ENCODE measurements at places on chromosomes 5 and 9.

- peak; percentile 37 for DNase-seq
Measured at GRCh38 chr9:97237951-97238889, 69.2 kb upstream of the CCDC180 start.

- DNase-seq, result peak; percentile 85
Measured at GRCh38 chr9:16884952-16885513, 14.6 kb upstream of the BNC2 start.

DNA sequence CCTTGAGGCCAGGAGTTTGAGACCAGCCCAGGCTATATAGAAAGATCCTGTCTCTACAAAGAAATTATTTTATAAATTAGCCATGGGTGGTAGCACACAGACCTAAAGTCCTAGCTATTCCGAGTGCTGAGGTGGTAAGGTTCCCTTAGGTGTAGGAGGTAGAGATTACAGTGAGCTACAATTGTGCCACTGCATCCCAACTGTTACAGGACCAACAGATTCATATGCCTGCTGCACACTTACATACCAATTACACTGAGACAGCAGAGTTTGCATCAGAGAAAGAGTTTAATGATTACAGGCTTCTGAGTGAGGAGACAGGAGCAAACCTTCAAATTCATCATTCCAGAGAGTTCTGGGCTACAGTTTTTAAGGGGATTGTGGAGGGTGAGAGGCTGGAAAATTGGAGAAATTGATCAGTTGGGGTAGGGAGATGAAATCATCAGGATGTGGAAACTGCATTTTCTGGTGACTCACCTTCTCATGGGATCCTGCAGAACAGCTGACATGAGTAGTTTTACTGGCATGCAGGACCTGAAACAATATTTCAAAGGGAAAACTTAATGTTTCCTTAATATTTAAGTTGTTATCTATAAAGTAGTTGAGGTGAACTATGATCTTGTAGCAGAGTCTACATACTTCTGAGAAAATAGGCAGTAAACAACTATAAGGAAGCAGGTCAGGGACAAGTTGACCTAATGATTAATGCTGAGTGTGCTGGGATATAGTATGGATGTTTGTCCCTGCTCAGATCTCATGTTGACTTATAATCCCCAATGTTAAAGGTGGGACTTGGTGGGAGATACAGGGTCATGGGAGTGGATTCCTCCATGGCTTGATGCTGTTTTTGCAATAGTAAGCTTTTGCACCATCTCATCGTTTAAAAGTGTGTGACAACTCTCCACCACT, 54.7 kb downstream of the ANXA2R start:
- DNase-seq, result no peak

- DNase-seq, result no peak
Measured at GRCh38 chr5:20335978-20336377, 348.0 kb upstream of the CDH18 start.

- no peak for DNase-seq
Measured at GRCh38 chr5:66633754-66634153, 37.6 kb downstream of the MAST4 start.

- DNase-seq, result no peak
Measured at GRCh38 chr9:77013932-77014596, 5.4 kb upstream of the FOXB2 start.

DNA sequence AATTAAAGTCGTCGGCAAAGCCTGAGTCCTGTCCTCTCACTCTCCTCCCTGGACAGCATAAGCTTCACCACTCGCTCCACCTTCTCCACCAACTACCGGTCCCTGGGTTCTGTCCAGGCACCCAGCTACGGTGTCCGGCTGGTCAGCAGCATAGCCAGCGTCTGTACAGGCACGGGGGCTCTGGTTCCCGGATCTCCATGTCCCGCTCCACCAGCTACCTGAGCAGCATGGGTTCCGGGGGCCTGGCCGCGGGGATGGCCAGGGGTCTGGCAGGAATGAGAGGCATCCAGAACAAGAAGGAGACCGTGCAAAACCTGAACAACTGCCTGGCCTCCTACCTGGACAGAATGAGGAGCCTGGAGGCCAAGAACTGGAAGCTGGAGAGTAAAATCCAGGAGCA, 1.7 kb upstream of the XPA start:
- DNase-seq, result no peak

- no peak for DNase-seq
Measured at GRCh38 chr9:75101004-75101588, 12.8 kb downstream of the OSTF1 start.

DNA sequence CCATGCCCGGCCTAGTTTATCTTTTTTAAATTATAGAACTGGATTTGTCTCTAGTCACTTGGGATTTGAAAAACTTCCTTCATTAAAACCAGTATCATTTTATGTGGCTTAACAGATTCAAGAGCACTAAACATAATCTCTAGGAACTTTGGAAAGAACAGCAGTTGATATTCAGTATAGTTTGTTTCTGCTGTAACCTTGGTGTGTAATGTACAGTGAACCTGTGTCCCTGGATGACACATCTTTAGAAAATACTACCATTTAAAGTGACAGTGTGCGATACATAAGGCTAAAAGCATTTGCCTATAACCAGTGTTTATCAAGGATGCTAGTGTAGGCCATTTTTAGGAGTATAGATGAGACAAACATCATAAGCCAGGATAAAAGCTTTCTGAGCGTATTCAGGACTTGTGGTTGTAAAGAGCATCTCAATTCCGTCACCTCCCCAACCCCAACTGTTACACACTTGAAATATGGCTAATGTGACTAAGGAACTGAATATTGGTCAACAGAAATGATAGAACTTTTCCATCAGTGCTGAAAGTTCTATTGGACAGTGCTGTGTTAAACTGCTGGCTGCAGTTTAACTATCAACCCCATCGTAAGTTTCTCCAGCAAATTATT, 4.4 kb downstream of the SNX18 start:
- no peak for DNase-seq

DNA sequence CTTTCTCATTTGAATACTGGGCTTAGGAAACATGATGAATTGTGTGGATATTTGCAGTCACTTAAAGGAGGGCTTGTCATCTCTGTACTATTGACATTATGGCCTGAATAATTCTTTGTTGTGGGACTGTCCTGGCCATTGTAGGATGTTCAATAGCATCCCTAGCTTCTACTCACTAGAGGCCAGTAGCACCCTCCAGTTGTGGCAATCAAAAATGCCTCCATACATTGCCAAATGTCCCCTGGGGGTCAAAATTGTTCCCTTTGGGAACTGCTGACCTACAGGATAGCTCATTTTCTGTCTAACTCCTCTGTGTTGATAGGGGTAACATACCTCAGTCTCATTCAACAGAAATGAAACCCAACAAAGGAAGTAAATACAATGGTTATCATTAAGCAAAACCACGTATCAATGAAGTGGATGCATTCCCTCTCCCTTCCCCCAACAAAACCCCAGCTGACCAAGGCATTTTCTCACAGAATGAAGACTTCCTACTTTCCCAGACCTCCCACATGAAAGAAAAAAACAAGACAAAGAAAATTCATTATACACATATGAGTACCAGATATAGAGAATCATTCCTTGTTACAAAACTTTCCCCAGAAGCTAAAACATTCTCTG, 18.1 kb downstream of the FYB1 start:
- no peak for DNase-seq

DNA sequence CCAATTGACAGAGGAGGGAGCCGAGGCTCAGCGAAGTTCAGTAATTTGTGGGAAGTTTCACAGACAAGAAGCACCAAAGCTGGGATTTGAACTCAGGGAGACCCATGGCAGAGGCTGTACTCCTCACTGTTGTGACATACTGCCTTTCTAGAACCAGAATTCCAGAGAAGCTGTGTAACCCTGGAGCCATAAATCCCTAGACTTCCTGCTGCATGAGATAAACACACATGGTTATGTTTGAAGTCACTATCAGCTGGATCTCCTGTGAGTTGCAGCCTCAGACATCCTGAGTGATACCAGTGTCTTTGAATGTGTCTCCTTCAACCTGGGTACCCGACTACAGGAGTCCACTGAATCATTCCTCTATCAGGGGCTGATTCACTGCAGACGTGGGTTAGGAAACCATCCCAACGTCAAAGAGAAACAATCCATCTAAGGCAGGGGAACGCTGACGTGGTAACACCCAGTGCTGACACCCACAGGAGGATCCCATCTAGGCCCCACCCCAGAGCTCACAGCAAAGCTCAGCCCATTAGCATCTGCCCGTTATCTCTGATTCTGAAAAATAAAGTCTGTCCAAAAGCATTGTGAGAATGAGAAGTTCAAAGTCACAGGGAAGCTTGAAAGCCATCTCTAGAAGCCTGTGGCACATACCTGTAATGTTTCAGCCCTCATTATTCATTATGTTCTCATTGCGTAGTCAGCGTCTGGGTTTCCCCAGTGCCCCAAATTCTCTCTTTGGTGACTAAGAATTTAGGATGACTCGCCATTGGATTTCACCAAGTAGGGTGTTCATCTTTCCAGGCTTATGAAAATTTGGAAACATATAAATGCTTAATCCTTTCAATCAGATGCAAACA, 36.3 kb upstream of the BASP1 start:
- peak; percentile 90 for DNase-seq

DNA sequence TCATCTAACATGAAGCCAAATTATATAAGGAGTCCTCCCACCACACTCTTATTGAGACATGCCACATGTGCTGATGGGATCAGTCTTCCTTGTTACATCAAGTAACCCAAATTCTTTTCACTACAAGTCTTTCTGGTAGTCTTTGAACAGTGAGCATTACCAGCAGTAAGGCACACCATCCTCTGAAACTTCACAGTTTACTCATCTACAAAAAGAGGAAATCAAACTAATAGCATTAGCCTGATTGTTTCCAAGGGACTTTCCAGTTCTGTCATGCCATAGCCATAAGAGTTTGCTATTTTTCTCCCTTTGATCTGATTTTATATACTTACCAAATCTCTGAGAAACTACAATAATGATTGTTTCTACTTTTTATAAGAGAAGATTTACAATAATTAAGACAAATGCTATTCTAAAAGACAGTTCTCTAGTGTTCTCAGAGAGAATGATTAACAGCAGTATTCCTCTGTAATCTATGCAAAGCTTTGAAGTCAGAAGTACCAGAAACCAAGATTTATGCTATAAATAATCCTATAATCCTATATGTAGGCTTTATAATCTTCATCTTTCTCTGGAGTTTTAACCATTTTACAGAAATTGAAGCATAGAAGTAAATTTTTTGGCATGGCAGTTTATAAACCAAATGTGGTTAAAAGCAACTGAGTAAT, 166.2 kb upstream of the ACO1 start:
- no peak for DNase-seq

GRCh38 chr5:53445569-53445968, 34.9 kb upstream of the FST start:
- DNase-seq, result no peak

DNA sequence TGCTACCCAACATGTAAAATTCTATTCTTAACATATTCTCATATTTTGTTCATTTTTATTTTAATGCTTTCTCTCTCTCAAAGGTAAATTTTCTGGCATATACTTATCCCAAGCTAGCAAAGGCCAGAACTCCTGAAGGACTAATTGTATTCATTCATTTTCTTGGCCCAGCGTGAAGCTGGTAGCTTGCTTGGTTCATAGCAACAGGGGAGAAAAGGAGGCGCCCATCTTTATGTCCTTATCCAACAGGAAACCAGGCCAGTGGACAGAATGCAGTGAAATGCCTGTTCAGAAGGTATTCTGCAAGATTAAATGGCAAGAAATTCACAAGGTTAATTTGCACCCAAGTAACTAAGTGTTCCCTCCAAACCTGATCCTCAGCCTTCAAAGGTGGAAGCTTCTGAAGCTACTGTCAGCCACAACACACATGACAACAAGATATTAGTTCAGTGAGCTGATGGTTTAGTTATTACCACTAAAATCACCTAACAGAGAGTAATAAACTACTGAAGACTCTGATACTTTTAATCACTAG, 5.6 kb downstream of the EFNA5 start:
- DNase-seq, result no peak

DNA sequence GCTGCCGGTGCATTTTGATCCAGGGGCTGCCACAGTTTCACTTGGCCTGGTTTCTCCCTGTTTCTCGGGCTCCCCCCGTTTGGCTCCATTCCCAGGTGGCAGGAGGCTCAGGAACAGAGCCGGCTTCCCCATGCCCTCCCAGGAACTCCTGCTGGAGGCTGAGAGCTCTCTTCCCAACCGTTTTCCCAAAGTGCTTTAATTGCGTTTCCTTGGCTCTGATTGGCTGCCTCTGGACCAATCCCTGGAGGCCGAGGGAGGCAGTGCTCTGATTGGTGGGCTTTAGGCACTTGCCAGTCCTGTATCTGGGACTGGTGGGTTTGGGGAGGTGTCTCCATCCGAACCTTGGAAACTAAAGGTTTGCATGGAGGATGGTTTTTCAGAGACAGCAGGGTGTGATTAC, 4.9 kb downstream of the TSPAN17 start:
- DNase-seq, result no peak

DNA sequence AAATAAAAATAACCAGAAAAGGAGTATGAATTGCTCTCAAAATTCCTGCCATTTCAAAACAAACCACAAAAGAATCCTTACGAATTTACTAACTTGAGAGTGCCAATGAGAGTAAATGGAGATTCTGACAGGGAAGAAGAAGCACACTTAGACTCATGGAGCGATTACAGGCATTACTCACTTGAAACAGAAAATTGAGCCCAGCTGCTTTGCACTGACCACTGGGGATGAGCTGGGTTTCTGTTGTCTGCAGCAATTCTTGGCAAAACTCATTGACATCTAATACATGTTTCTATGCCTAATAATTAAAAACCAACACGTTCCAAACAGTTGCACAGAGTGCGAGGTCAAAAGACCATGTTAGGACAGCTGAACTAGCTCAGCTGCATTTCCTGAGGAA, 731.6 kb downstream of the DNAH5 start:
- no peak for DNase-seq

DNA sequence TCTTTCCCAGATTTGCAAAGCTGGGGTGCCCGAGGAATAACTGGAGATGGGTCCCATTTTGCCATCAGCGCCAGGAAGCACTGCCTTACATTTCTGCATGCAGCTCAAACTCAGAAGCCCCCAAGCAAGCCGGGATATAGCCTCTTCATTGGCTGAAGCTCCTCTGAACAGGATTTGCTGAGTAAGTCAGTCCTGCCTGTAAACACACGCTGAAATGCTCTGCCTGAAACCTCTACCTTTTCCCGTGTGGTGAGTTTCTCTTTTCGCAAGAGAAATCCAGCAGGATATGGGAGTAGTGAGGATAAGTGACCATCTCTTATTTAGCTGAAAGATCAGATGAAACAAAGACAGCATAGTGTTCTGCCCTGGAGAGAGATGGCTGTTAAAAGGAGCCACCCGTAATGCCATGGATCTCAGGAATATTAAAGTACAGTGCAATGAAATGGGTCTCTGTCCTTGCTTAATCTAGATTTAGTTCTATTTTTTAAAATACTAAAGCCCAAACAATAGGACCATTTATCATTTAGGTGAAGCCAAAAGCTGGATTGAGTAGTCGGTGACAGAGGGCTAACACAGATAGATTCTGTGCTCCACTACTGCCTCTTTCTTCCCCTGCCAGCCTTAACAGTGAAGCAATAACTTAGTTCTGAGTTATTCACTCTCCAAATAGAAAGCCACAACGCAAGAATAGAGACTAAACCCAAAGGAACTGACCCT, 177.5 kb upstream of the PPP2R2B start:
- DNase-seq, result no peak

DNA sequence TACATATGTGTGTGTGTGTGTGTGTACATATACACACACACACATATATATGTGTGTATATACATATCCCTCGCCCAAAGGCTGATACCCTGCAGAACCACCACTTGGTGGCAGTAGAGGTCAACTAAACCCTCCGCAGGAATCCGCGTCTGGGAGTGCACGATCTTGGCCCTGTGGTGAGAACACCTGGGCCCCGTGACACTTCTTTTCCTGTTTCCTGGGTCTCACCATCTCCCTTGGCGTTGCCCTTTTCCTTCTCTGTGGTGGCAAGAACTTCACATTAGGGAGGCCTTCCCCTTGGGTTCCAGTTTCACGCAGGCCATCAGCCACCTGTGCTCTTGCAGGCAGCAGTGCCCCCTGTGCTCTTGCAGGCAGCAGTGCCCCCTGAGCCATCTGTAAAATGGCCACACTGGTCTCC, 8.2 kb downstream of the IL9 start:
- no peak for DNase-seq

Data from BJ (cell line).